ENCODE measurements at places on chromosomes 2 and 18.

GRCh38 chr2:79788952-79789651 lies 276.3 kb downstream of the CTNNA2 start:
- DNase-seq, result no peak

DNA sequence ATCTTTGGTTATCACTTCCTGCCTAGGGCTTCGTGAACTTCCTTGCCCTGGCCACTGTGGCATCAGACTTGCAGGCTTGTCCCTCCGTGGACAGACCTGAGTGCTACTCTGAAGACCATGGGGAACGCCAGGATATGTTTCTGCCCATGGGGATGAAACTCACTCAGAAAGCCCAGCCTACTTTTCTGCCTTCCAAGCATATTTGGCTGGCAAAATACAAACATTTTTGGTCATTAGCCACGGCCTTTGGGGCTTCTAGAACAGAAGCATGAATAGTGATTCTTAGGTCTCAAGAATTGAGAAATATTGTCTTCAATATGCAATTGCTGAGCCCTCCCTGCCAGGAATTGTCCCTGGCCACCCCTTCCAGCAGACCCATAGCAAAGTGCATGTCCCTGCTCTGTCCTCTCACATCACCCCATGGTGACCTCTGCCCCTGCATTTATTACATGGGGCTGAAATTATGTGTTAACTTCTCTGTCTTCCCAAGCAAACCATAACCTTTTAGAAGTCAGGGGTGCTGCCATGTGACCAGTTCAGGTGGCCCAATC lies 152.4 kb downstream of the OSR1 start:
- DNase-seq, result no peak

DNA sequence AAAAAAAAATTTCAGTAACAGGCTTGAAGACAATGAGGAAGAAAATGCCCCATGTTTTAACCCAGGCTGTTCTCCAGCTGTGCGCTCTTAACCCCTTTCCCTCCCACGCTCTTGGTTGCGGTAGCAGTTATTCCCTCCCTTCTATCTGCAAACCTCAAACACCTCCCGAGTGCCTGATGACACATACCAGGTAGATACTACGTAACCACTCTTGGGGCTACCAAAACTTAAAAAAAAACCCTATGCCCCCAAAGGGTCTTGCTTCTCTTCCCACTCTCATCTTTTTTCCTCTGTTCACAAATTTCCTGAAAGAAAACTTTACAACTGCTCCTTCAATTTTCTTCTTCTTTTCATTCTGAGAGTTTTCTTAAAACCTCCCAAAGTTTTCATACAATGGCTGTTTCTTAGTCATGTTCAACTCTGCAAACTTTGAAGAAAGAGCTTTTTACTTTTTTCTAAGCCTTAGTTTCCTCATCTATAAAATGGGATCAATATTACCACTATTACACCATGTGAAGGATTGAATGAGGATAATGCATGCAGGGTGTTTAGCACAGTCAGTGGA lies 4.9 kb upstream of the DRC1 start:
- DNase-seq, result peak; percentile 81

DNA sequence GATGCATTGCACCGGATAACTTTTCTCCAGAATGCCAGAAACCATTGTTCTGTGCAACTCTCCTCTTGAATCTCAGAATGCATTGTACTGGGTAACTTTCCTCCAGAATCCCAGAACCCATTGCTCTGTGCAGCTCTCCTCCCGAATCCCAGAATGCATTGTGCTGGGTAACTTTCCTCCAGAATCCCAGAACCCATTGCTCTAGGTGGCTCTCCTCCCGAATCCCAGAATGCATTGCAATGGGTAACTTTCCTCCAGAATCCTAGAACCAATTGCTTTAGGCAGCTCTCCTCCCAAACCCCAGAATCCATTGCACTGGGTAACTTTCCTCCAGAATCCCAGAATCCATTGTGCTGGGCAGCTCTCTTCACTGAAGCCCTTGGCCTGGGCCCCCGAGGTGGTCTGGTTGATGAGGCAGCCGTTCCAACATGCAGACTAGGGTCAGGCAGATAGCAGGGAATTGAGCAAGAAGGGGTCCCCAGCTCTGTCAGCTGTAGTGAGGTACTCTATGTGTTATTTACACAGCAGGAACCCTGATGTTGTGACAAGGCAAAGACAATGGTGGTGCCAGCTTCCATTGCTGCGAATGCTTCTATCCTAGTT lies 9.4 kb downstream of the FOSL2 start:
- DNase-seq, result no peak

DNA sequence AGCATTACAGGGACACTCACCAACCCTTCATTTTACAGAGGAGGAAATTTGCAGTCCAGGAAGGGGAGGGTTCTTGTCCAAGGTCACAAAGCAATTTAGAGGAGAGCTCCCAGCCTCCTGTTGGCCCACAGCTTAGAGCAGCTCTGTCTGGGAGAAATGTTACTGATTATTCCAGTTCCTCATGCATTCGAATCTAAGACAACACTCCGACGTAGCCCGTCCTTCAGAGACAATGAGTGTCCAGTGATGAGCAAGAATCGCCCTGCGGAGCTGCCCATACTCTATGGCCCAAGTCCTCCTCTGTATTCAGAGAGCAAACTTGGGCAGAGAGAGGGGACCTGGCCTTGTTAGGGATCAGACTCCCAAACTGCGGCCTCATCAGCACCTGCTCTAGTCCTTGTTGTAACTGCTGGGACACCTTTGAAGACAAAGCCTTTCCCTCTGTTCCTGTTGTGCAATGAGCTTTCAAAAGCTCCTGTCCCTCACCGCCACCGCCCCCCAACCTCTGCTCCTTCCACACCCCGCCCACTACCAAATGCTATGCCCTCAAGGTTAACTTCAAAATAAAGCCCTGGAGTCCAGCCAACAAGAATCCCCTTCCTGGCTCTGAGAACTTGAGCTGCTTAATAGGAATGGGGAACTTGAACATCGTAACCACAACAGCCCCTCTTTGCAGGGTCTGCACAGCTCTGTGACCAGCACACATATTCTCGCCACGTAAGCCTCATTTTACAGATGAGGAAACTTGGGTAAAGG lies 234.8 kb upstream of the SMAD2 start:
- peak; percentile 98 for DNase-seq

- no peak for DNase-seq
These were observed 539.4 kb upstream of the TNP1 start for GRCh38 chr2:217399291-217399690.

DNA sequence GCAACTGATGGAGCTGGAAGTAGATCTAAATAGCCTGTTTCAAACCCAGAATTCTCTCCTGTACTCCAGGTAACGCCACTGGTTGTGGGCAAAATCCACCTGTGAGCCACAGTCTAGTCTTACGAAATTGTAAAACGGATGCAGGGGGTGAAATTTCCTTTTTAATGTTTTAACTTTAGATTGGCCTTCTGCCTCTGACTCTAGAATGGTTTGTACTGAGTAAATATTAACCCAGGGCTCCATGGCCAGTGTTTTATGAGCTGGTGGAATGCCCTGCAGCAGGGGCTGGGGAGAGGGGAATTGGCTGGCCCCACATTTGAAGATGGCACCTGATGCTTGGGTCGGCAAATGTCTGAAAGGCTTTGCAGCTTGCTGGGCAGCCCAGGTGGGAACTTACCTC lies 156.6 kb downstream of the MYCN start:
- no peak for DNase-seq

GRCh38 chr2:105875241-105875640 lies 130.5 kb downstream of the NCK2 start:
- no peak for DNase-seq

GRCh38 chr18:11178951-11179549 lies 29.7 kb upstream of the PIEZO2 start:
- no peak for DNase-seq

- DNase-seq, result peak; percentile 96
These were observed 521.2 kb upstream of the FANCL start for GRCh38 chr2:58762176-58762781.

DNA sequence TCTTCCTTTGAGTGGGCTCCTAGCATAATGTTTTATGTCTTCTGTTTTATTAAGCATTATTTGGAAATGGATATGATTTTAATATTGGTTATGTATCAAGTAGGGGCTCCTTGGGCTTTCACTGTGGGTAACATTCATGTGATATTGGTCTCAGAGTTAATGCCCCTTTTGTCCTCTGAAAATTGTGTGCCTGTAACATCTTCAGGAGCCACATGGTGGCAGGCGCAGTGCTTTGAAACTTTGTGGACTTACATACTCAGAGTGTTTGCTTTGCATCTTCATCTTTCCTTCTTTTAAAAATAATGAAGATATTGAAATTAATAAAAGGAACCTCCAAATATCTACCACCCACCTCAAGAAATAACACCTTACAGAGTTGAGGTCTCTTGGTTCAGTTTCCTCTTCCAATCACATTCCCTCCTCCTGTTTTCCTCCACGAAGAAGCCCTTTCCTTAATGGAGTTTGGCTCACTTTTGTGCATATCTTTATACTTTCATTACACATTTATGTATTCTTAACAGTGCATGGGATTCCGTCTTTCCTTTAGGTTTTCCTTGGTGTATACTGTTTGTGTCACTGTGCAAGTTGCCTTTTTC lies 73.5 kb downstream of the LIMS1 start:
- DNase-seq, result peak; percentile 47

- no peak for DNase-seq
These were observed 116.8 kb downstream of the SPTBN1 start for GRCh38 chr2:54572636-54573536.

GRCh38 chr2:78979380-78980151 lies 45.9 kb upstream of the REG3G start:
- peak; percentile 66 for DNase-seq

DNA sequence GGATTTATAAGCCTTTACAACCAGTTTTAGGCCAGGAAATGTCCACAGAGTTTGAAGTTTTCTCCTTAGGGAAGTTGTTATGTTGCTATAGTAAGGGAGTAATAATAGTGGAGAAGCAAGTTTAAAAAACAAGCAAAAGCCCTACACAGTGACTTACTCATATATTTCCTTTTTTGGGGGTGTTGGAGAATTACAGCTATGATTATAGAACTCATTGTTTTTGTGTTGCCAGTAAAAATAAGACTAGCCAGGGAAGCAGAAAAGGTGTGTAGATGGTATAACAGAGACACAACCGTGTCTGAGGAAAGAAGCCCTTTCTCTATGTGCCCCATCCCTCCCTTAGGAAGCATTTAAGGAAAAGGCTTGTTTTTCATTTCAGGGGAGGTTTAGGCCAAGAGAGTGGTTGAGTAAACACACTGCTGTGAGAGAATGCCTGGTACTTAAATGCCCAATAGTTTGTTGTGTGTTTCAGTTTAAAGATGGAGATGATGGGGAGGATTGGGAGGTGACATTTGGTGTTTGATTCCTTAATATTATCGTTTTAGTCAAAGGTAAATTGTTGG lies 2.3 kb downstream of the VAPA start:
- no peak for DNase-seq

DNA sequence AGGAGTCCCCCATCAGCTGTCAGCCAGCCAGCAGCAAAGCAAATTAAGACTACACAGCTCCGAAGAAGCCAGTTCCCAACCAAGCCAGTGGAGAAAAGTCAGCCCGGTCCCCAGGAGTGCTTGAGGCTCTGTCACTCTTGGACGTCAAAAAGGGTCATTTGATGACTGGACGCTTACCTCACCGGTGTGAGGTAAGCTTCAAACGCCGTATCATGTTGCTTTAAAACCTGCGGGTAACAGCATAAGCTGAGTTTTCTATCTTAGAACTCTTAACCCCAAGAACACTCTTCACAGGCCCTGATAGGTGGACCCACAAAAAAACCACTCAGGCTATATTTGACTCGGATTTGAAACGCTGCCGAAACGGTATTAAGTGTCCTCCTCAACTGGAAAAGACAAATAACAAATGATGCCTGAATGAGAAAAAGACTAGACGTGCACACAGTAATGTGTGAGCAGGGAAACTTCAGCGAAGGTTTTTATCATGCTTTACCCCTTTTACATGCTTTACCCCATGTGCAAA lies 682 bp upstream of the LNPK start:
- no peak for DNase-seq

DNA sequence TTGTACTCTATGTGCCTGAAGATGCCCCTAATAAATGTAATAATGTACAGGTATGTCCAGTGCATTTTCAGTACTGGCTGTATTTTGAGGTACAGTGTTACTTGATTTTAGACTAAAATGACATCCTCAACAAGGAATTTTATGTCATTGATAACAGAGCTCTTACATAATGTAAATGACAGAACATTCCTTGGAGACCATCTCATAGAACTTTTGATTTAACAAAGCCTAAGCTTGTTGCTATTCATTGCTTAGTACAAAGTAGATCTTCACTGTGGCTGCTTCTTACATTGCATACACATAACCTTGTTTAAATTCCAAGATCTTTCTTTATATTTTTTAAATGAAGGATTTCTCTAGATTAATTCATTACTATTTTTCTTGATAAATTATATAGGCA lies 24.1 kb downstream of the DYNC1I2 start:
- no peak for DNase-seq

GRCh38 chr2:70891572-70892357 lies 43.9 kb upstream of the ATP6V1B1 start:
- no peak for DNase-seq

DNA sequence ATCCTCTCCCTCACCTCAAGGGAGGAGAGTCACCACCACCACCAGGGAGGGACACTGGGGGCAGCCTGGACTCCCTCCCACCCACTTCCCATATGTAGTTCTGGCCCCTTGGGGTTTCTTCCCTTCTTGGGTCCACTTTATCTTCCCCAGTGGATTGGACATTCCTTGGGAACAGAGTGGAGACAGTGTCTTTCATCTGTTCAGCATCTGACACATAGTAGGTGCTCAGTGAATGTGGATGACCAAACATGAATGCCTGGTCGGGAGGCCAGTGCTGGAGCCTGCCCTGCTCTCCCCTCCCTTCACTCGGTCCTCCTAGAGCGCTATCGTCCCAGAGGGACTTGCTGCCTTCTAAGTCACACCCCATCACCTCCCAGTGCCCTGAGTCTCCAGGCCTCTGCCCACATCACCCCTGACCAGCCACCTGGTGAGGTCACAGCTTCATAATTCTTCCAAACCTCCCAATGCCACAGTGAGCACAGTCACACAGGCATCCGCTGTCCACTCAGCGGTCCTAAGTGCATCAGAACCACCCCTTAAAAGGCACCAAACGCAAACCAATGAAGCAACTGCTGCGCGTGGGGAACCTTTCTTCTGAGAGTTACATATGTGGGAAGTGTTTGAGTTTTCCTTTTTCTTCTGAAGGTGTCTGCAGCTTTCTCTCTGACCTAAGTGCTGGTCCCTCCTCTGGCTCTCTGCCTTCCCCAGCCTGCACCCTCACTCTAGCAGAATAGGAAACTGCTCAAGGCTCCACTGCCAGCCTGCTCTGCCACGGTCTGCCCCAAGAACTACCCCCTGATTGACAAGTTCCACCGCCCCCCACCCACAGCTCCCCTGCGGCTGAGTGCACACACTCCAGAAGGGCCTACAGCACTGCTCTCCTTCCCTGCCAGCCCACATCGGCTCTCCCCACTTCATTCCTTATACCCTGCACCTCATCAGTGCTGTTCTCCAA lies 7.2 kb upstream of the SFXN5 start:
- no peak for DNase-seq
